ENCODE measurements at places on chromosomes 12 and 14.

DNA sequence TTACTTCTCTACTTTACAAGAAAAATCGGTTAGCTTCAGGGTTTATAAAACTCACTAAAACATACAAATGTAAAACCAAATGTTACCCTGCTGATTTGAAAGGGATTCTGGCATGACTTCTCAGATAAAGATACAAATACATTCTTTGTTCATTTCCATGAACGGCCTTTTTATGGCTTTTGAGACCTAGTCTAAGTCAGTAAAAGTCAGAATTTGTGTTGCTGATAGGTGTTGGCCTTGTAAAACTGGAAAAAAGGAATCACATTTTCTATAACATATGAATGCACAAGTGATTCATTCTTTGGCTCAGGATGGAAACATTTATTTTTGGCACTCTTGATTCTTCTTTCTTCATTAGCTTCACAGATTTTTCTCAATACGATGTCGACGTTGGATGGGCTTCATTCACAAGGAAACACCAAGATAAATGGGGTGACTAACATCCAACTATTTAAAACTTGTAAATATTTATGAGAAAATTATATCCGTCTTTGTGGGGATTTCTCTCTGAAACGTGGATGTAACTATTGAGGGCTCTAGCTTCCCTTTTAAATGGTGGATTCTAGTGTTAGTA lies 27.0 kb upstream of the CPM start:
- no peak for DNase-seq

- no peak for DNase-seq
Measured at GRCh38 chr12:112275207-112275606, 107.0 kb downstream of the HECTD4 start.

DNA sequence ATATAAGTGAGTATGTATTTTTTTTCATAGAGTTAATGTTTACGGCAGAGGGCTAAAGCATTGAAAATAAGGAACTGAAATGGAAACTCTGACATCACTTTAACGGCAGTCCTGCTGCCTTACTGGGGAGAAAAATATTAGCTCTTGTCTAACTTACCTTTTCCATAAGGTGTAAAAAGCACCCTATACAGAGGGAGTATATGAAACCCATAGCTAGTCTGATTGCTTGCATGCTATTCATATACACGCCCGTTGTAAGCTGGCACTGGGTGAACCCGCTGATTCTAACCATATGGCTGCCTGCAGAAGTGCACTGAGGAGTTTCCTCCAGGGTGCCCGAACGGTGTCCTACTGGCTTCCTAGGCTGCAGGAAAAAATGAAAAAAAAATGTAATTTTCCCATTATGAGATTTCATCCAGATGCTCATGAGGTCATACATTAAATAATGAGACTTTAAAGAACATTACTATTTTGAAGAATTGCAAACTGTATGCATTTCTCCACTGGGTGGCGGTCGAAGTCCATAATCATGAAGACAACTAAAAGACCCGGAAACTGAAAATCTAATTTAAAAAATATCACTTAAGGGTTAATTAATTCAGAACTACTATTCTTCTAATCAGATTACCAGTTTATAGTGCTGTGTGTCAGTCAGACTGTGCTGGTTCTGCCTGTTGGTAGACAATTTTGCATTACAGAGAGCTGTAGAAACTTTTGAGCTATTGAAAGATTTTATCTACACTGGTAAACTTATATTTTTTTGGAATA lies 144.7 kb downstream of the ALX1 start:
- no peak for DNase-seq

DNA sequence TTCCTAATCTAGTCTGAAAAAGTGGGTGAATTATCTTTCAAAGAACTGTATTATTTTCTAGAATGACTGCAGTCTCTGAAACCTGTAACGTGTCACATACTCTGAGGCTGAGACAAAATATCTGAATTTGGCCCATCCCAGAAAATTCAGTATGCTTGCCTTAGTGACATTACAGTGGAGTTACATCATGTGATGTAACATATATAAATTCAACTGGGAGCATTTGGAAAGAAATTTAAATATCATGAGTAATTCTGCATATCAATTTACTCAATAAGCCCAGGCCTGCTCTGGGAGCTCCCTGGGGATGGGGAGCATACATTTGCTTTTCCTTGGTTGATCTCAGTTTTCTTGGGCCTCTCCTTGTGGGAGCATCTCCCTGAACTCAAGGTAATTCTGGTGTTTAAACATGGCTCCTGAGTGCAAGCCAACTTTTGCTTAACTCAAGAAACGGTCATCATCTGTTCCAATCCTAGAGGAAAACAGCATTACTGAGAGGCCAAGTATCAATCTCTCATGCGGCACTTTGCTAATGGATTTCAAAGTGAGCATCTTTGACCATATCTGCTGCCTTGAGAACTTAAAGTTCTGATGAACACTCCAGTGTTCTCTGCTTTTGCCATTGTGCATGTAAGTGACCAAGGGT lies 54.4 kb downstream of the AKAP6 start:
- DNase-seq: no peak

GRCh38 chr14:21071225-21072030 lies 1.3 kb downstream of the ARHGEF40 start:
- no peak for DNase-seq

DNA sequence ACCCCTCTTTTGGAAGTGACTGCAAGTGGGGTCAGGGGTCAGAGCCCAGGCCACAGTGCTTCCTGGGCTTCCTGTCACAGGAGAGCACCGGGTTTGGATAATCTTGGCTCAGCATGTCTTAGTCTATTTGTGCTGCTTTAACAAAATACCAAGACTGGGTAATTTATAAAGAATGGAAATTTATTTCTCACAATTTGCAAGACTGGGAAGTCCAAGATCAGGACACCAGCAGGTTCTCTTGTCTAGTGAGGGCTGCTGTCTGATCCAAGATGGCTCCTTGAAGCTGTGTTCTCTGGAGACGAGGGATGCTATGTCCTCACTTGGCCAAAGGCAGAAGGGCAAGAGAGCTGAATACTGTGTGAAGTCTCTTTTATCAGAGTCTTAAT lies 74.1 kb downstream of the RIN3 start:
- no peak for DNase-seq

DNA sequence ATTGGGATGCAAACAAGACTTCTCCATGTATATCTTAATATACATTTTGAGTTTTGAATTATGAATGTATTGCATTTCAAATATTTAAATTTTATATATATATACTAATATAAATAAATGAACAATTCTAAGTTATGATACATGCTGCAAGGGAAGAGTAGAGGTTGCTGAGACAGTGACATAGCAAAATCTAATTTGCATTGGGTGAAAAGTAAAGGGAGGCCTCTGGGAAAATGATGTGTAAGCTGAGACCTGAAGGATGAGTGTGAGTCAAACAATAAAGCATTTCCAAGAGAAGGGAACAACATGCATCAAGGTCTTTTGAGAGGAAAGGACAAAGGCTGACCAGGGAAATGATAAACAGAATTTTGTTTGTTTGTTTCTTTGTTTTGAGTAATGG lies 62.9 kb upstream of the PTPRQ start:
- DNase-seq: no peak

DNA sequence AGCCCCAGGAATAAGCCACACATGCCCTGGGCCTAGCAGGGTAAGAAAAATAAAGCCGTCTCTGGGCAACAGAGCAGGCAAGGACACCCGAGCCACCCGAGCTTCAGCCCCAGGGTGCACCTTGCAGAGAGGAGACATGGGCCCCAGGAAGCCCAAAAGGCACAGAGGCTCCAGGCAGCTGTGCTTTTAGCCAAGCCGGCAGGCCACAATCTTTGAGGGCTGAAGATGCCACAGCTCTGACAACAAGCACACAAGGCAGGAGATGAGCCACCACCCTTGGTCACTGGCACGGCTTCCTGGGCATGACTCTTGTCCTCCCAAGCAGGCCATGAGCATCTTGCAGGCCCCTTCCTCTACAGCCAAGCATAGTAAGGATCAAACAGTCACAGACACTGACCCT lies 86.3 kb downstream of the ITPK1 start:
- no peak for DNase-seq

DNA sequence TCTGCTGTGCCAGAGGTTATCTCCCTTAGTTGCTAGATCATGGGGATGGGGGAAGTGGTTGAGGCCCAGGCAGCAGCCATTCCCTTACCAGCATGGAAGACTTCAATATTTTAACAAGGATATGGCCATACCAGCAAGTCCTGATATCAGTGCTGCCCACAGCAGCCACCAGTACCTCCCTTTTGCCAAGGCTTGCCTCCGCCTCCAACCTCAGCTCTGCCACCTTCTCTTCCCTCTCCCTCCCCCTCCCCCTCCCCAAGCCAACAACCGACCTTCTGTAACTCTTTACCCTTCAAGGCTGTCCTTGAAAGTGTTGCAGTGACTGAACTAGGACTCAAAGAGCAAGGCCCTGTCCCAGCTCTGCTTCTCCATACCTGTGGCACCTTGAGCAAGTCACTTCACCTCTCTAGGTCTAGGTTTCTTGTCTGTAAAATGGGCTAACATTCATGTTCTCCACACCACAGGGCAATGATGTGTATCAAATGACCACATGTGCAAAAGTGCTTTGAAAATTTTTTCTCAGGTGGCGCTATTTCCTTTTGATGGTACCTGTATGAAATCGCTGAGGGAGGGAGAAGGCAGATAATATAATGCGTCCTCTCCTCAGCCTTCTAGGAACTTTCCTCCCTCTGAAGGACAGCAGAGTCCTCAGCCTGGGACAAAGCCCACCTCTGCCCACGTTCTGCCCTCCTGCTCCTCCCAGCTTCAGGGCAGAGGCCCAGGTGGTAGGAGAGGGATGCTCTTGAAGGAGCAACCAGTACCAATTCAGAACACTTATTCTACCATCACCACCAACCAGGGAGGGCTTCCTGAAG lies 14.7 kb downstream of the PLEKHG6 start:
- DNase-seq: no peak

DNA sequence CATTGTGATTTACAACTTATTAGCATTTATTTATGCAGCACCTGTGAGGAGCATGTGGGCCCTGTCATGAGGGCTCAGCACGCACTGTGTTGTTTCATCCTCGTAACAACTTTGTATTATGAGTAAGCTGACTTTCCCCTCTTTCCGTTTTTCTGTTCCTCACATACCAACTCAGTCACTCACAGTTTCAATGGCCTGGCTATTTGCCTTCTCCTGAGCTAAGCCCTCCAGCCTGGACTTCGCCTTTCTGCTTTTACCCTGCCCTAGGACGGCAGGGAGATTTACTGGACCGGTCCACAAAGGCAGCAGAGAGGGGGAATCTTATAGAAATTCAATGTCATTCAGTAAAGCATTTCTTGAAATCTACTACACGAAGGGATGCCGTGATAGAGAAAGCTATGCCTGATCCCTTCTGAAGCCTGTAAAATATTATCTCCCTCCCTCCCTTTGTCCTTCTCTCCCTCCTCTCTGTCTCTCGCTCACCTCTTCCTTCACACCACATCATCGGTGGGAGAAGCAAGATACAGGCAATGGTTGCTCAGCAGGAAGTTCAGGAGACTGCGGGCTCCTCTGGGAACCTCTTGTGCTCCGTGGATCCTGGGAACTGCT lies 219.2 kb upstream of the TBX3 start:
- no peak for DNase-seq

GRCh38 chr12:52519387-52519703 lies 849 bp downstream of the KRT5 start:
- DNase-seq: no peak

All from activated T-cell treated with anti-CD3 and anti-CD28 coated beads for 4 hours (primary cell).